NCI-H226 (cell line): ENCODE measurements at places on chromosomes 2 and 18.

- no peak for DNase-seq
Observed at GRCh38 chr2:60148716-60149115, 404.7 kb downstream of the BCL11A start.

DNA sequence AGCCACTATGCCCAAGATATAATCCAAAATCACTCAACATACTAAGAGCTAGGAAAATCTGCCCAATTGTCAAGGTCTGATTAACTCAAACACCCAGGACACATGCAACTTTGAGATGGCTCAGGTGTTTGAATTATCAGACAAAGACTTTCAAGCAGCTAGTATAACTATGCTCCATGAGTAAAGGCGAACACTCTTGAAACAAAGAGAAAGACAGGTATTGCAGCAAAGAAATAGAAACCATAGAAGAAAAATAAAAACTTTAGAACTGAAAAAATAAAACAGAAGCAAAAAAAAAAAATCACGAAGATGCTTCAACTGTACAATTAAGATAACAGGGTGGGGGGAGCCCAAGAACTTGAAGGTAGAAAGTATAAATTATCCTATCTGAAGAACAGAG, 214.2 kb downstream of the EIPR1 start:
- no peak for DNase-seq

GRCh38 chr18:63148449-63149301, 170.9 kb downstream of the BCL2 start:
- DNase-seq = no peak

DNA sequence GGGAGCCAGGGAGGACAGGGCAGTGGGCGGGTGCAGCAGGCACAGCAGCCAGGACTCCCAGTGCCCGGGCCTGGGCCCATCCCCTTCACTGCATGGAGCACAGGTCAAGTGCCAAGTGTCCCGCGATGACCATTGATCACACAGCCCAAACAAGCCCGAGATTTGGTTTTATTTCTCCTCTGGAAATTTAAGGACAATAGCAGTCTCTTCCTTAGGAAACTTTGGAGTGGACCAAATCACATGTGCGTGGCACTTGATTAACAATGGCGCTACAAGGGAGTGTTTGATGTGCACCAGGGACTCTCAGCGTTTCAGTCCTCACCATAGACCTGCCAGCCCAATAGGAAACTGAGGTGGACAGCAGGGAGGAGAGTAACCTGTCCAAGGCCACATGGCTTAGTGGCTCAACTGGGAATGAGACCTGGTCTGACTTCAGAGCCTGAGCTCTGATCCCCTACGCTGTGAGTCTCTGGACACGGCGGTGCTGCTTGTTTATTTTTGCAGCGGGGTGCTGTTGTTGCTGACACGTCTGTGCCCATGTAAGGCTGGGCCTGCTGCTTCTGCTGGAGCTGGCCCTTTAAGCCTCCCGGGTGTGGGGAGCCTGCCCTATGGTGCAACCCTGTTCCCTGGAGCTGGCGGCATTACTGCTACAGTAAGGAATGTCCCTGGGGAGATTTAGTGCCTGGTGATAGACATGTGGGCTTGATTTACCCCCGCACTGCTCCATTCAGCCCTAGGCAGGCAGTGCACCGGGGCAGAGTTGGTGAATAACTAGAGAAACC, 194.2 kb downstream of the INHBB start:
- DNase-seq = peak; percentile 93

- no peak for DNase-seq
Observed at GRCh38 chr2:83971547-83971946, 487.5 kb downstream of the SUCLG1 start.
